ENCODE measurements at places on chromosomes 7 and 10.

DNA sequence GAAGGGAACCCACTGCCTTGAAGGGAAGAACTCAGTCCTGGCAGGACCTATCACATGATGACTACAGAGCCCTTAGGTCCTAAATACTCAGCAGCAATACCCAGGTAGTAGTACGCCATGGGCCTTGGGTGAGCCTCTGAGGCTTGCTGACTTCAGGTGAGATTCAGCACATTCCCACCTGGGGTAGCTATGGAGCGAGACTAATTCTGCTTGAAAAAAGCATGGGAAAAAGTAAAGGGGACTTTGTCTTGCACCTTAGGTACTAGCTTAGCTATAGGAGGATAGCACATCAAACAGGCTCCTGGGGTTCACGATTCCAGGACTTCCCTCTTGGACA, 98.2 kb upstream of the MEOX2 start:
- DNase-seq: no peak

DNA sequence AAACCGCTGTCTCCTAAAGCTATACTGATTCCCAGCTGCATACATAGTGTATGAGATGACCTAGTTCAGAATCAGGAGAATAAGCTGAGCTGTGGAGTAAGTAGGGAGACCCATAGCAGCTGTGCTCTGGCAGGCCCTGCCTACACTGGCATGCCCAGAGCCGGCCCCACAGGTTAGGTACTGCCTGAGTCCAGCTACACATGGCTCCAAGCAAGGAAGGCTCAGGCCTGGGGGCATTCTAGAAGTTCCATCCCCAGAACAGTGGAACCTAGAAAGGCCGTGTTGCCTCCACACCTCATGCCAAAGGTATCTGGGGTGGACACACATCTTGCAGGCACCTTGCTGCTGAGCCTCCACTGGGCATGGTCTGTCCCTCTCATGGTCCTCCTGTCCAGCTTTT, 195.7 kb upstream of the CDCA7L start:
- no peak for DNase-seq

- DNase-seq: peak; percentile 13
Measured at GRCh38 chr10:48363617-48364355, 57.3 kb downstream of the MAPK8 start.

DNA sequence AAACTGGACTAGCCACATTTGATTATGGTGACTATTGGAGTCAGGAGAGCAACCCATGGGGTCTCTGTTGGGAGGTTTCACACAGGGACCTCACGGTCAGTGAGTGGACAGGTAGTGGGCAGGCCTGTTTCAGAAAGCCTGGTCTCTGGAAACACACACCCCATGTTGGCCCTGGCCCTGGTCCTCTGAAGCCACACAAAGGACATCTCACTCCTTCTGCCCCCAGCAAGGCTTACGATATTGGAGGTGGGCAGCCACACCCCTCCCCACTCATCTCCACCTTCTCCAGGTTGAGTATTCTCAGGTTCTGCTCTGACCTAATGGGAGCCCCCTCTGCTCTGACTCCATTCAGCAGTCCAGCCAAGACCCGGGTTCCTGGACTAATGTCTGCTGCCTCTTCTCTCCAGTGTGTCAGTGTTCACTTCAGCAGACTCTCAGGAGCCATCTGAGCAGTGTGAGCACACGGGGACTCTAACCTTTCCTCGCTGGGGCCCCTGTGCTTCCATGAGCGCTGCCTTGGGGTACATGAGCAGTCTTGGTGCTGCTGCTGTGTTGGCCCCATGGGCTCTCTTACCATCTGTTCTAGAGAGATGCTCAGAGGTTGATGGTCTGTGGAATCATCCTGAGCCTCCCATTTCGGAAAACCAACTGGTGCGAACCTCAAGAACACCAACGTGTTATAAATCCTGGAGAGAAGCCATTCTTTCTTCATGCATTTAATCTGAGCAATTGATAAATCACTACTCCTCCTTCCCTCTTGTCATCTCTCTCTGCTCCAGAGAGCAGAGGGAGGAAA, 748.6 kb downstream of the GRID1 start:
- DNase-seq: no peak

- DNase-seq: no peak
Measured at GRCh38 chr10:109456566-109457301, 466.6 kb downstream of the XPNPEP1 start.

GRCh38 chr10:113455947-113456346, 96.9 kb upstream of the HABP2 start:
- no peak for DNase-seq

GRCh38 chr7:67470256-67470751, 473.7 kb downstream of the TYW1 start:
- no peak for DNase-seq

- no peak for DNase-seq
Measured at GRCh38 chr7:7672545-7673239, 32.1 kb downstream of the UMAD1 start.

DNA sequence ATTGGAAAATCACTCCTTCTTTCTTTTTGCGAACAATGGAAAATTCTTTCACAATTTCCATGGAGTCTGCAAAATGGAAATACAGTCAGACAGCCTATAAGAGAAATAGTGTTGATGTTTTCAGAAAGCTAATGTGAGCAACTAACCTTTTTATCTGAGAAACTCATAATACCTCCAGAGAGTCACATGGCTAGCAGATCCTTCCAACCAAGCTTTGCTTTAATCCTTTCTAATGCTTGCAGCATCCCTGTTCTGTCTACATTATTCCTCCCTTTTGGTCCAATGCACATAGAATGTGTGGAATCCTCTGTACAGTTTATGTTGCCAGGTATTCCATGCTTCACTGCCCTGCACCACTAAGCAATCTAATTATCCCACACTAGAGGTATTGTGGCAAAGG, 717.5 kb upstream of the LRRN3 start:
- DNase-seq: no peak

GRCh38 chr10:72796042-72796441, 97.5 kb upstream of the OIT3 start:
- no peak for DNase-seq

GRCh38 chr7:2515424-2516193, 4.0 kb upstream of the LFNG start:
- DNase-seq: no peak

DNA sequence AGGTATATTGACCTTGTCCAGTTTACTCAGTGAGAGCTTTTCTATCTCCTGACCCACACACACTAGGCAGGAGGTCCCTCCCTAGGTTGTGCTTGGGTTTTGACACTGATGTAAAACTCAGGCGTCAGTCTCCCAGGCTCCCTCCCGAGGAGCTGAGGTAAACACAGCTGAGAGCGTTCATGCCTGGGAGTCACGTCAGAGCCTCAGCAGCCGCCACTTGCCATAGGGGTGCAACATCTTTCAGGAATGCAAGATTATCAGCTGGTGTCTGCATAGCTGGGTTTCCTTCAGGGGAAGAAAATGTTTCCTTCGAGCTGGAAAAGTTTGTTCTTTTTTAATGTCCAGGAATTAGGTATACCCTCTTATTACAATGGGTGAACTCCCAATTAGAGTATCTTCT, 70.6 kb downstream of the FGFR2 start:
- DNase-seq: no peak

- DNase-seq: no peak
Measured at GRCh38 chr7:127873151-127873550, 158.1 kb downstream of the LRRC4 start.

- no peak for DNase-seq
Measured at GRCh38 chr10:7168414-7168813, 242.4 kb downstream of the SFMBT2 start.

DNA sequence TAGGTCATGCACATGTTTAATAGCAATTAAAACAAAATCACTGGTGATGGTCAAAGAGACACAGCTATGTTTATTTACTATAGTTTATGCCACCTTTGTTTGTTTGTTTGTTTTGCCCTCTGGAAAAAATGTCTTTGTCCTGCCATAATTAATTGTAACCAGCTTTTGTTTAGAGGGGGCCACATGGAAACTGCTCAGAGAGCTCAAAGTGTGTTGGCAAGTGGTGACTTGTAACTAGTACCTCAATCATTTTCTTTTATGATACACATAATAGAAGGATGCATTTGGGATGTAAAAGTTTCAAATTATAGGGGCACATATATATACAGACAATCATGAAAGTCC, 40.2 kb downstream of the GRK5 start:
- no peak for DNase-seq

DNA sequence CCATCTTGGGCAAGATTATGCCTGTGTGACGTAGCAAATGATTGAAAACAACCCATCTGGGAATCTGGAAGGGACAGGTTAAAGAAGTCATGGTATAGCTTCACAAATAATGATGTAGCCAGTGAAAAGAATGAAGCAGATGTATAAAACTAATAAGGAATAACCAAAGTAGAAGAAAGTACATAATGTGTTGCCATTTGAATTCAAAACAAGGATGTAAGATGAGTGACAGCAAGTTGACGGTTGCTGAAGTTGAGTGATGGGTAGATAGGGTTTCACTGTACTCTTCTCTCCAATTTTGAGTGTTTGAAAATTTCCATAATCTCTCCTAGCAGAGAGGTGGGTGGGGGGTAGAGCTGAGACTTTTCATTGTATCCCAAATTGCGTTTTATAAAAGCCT, 133.6 kb downstream of the FANK1 start:
- DNase-seq: no peak

- no peak for DNase-seq
Measured at GRCh38 chr7:116165717-116166116, 44.6 kb upstream of the TES start.

DNA sequence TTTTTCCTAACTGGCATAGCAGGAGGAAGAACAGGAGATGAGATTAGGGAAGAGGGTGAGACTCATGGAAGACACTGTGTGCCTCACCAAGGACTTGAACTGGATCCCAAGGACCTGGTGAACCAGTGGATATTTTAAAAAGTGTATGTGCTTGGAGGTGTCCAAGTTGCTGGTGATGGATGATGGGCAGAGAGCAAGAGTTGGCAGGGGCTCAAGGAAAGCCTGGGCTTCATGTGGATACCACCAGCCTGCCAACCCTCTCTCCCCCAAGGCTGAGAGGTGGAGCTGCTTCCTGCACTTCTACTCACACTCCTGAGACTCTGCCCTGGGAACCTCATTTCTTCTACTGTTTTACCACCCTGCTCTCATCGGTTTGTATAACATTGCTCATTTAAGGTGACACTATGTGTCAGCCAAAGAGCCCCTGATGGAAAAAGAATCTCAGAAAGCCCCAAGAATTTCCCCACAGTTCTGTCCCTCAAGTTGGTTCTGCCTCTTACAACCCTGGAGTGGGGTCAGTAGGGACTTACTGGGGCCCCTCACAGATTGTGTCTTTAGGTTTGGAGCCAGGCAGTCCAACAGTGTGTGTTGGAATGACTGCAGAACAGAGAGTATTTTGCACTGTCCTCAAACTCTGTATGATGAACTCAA, 56.2 kb upstream of the PDCD4 start:
- DNase-seq: no peak

- no peak for DNase-seq
Measured at GRCh38 chr7:148395352-148395811, 195.2 kb upstream of the C7orf33 start.

DNA sequence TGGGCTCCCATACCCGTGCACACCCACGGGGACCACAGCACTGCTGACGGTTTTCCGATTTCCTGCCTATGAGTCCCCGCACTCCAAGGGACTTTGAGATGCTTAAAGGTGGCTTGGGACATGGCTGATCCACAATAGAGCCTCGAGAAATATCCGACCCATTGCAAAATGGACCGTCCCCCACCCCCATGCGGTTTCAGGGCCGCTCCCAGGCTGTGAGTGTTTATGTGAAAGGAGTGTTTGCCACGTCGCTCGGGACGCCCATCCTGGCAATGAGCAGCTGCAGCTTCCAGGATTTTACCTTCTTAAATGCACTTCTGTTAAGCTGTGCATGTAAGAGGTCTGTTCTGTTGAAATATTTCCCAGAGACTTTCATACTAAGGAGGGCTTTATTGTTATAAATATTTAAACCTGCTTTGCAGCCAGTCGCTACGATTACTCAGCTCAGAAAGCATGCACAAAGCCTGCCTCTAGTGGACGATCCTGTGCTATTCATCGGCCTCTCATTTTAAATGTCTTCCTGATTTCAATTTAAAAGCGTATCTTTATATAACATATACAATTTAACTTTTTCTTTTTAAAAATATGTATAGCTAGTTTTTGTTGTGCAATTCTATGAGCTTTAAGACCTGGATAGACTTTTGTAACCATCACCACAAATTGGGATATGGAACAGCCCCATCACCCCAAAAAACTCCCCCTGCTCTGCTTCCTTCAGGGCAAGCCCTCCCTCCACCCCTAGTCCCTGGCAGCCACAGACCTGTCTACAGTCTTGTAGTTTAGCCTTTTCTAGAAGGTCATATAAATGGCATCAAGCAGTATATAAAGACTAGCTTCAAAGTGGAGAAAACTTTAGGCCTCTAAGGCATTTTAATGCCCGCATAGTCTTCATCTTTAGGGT, 418.3 kb downstream of the PAXIP1 start:
- no peak for DNase-seq

- DNase-seq: no peak
Measured at GRCh38 chr10:132614431-132615340, 77.1 kb downstream of the INPP5A start.

DNA sequence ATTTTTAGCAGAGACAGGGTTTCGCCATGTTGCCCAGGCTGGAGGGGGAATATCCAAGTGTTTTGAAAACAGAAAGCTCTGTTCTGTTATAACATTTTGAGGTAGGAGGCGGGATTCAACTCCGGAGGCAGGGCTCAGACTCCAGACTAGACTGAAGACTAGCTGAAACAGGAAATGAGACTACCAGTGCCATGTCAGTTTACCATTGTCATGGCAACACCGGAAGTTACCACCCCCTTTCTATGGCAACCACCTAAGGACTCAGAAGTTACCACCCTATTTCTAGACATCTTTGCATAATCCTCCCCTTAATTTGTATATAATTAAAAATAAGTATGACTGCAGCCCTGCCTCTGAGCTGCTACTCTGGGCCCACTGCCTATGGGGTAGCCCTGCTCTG, 1069.1 kb upstream of the AUTS2 start:
- DNase-seq: no peak

DNA sequence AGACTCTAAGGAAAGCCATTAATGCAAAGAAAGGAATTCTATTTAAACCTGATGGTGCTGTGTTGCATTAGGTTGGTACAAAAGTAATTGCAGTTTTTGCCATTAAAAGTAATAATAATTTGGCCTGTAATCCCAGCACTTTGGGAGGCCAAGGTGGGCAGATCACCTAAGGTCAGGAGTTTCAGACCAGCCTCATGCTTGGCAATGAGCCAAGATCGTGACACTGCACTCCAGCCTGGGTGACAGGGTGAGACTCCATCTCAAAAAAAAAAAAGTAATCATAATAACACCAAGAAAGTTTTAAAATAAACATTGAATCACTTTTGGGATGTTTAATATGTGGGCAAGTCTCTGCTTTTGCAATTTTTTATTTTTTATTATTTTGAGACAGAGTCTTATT, 107.3 kb upstream of the FRMD4A start:
- DNase-seq: no peak

DNA sequence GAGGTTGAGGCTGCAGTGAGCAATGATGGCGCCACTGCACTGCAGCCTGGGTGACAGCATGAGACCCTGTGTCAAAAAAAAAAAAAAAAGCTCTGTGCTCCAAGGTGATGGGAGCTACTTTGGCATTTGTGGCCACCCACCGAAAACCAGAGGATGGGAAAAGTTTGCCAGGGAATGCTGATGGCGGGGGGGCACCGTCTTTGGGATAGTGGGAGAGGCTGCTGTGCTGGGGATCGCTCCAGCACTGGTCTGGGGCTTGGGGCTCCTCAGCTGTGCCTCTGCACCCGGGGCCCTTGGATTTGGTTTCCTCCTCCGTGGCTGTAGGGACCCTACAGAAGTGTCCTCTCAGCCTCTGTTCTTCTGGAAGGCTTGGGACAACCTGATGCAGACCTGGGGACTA, 11.7 kb upstream of the RAMP3 start:
- DNase-seq: no peak

GRCh38 chr7:105581066-105581811, at the start of gene EFCAB10:
EFCAB10 (minus strand) TSS chr7:105581493; CDS start chr7:105581463, 30 bp downstream.
- DNase-seq: no peak

Measured in gastrocnemius medialis (tissue), 4 donors.